ENCODE measurements at places on chromosomes 13 and 19. TPM values are rescaled to one million over a fixed set of nuclear protein-coding genes. Genes with fewer than 3 reads are reported as not detected.

DNA sequence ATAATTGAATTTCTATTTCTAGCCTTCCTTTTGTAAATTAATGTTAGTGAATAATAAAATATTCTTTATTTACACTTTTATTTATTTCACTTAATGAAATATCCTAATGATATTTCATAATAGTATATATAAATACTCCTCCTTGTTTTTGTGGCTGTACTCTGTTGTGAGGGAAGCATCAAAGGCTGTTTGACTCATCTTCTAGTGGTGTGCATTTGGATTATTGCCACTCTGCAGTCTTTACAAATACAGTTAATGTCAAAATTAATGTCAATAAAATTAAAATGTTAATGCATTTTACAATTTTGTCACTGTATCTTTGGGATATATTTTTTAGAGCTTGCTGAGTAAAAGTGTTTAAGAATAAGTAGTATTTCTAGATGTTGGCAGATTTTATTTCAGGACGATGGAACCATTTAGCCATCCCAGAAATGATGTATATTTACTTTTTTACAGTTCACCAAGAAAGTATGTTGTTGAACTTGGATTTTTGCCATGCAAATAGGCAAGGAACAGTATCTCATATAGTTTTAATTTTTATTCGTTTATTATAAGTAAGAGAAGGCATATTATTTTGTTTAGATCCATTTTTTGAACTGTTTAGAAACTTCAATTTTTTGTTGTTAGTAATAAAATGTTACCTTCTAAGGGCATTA lies 281.2 kb upstream of the SLITRK6 start:
- H3K36me3 ChIP-seq, result no peaks in the 10 kb centered on the region
- no peak overlapping the region for H3K27ac ChIP-seq
- no peak overlapping the region for H3K4me3 ChIP-seq
- no peak for DNase-seq

- H3K27me3 ChIP-seq, result no peaks in the 10 kb centered on the region
- H3K36me3 ChIP-seq, result peaks cover 9% of the 10 kb centered on the region
- DNase-seq, result no peak
- no peak overlapping the region for H3K27ac ChIP-seq
- H3K4me1 ChIP-seq, result peaks cover 12% of the 10 kb centered on the region
These were observed 53.9 kb downstream of the FNDC3A start for GRCh38 chr13:49029570-49029969.

The ZNF813 gene
- total RNA-seq, result 2.4 TPM

- DNase-seq, result no peak
- no peaks in the 10 kb centered on the region for H3K4me1 ChIP-seq
- no peak overlapping the region for H3K4me3 ChIP-seq
- peaks cover 23% of the 10 kb centered on the region for H3K36me3 ChIP-seq
- H3K27me3 ChIP-seq, result no peaks in the 10 kb centered on the region
These were observed 21.4 kb downstream of the CARS2 start for GRCh38 chr13:110684388-110685056.

- H3K4me1 ChIP-seq, result peaks cover 10% of the 10 kb centered on the region
- H3K36me3 ChIP-seq, result no peaks in the 10 kb centered on the region
- H3K27ac ChIP-seq, result no peak overlapping the region
- no peak overlapping the region for H3K4me3 ChIP-seq
- no peaks in the 10 kb centered on the region for H3K27me3 ChIP-seq
- no peak for DNase-seq
These were observed 66.6 kb downstream of the GGACT start for GRCh38 chr13:100521851-100522617.

The SYNE4 gene
- total RNA-seq, result 0.49 TPM

DNA sequence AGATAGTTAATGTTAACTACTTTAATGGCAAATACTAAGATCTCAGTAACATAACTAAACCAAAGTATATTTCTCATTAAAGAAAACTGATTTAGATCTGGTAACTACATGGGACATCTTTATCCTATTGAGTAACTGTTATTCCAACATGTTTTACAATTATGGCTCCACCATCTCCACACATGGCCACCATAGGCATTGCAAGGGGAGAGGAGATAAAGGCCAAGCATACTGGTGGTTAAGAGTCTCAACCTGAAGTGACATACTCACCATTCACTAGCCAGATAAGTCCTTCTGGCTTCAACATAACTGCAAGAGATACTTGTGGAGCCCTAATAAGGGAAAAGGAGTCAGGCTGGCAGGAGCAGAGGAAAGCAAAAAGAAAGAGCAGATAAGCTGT lies 1586.4 kb upstream of the SPRY2 start:
- no peak overlapping the region for H3K4me3 ChIP-seq
- no peak for DNase-seq
- H3K27me3 ChIP-seq, result no peaks in the 10 kb centered on the region
- no peak overlapping the region for H3K27ac ChIP-seq
- no peaks in the 10 kb centered on the region for H3K36me3 ChIP-seq
- H3K4me1 ChIP-seq, result no peaks in the 10 kb centered on the region

GRCh38 chr13:106117035-106117434 lies 418.4 kb downstream of the EFNB2 start:
- H3K27ac ChIP-seq, result no peak overlapping the region
- no peaks in the 10 kb centered on the region for H3K27me3 ChIP-seq
- no peak overlapping the region for H3K4me3 ChIP-seq
- H3K36me3 ChIP-seq, result peaks cover 2% of the 10 kb centered on the region
- H3K4me1 ChIP-seq, result peaks cover 21% of the 10 kb centered on the region

DNA sequence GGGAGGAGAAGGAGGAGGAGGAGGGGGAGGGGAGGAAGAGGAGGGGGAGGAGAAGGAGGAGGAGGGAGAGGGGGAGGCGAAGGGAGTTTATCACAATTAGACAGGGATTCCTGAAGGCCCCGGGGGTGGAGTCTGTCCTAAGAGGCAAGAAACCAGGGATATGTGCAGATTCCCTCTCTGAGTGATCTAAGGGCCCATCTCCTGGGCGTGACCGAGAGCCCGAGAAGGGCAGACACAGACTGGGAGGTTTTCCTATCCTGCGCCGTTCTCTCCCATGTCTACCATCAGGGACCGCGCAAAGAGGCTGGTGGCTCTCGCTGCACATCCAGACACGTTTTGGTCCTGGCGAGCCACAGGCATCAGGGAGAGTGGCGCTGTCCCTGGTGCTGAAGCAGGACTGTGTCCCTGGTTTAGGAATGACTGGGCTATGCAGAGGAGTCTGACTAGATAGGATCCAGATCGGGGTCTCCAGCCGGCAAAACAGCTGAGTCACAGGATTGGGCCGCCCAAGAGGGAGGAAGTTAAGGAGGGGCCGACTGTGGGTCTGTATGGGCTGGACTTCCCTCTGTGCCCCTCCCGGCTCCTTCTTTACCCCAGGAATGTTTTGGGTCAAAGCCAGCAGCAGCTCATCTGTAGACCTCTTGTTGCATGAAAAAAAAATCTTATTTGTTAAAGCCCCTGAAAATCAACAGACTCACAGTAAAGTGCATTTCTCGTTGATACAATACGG lies 17.9 kb upstream of the ZNF175 start:
- no peaks in the 10 kb centered on the region for H3K36me3 ChIP-seq
- H3K27me3 ChIP-seq, result no peaks in the 10 kb centered on the region
- no peak for DNase-seq

Data from chondrocyte (in vitro differentiated cells).